ENCODE measurements at places on chromosomes 3 and 15.
A peak's percentile ranks its signal among the peaks of the same experiment; 100 is the strongest.

DNA sequence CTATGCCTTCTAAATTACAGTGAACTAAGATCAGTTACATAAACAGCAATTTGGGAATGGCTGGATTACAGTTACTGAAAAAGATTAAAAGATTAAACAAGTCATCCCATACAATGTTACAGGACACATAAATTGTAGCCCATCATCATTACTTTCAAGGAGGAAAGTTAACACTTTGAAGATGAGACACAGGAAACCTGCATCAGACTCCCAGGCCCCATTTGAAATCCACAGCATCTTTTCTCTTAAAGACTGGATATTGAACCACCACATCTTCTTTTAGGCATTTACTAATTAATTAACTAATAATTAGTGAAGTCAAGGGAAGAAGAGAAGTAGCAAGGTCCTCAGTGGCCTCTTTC is 170.2 kb downstream of the PLCL2 start:
- no peak for DNase-seq

- no peak for DNase-seq
Measured at GRCh38 chr3:119485563-119485962, 12.8 kb upstream of the TIMMDC1 start.

DNA sequence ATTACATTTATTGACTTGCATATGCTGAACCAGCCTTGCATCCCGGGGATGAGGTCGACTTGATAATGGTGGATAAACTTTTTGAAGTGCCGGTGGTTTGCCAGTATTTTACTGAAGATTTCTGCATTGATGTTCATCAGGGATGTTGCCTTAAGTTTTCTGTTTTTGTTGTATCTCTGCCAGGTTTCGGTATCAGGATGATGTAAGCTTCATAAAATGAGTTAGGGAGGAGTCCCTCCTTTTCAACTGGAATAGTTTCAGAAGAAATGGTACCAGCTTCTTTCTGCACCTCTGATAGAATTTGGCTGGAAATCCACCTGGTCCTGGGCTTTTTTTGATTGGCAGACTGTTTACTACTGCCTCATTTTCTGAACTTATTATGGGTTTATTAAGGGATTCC is 250.8 kb downstream of the TBC1D5 start:
- no peak for DNase-seq

- DNase-seq: peak; percentile 91
Measured at GRCh38 chr15:60017538-60018520, 13.7 kb downstream of the FOXB1 start.

GRCh38 chr3:171591070-171591469 is 130.9 kb upstream of the TNIK start:
- DNase-seq: no peak

- DNase-seq: no peak
Measured at GRCh38 chr15:65405791-65406423, 16.8 kb downstream of the IGDCC4 start.
